ENCODE measurements at places on chromosomes 16 and 17.

DNA sequence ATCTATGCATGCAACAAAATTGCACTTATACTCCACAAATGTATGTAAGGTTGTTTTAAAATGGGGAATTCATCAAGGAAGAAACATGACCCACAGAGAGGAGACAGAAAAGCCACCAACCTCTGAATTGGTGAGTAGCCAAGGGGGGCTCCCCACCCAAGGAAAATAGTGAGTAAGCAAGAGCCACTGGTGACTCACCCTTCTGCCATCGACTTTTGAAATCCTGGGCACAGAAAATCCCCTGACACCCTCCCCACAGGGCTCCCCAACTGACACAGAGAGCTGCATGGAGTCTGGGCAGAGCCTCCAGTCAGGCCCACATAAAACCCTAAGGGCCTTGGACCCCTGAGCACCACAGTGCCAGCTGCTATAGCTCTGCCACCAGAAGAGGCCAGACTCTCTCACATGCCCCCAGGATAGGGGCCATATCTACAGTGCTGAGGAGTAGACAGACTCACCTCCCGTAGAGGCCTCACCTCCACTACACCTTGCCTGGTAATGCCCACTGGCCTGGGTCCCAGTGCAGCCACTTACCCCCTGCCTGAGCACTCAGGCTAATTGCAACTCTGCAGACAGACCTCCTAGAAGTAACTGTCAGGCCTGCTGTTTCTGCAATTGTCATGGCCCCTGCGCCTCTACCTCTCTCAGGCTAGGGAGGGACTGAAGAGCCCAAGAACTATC, 244.7 kb upstream of the WSB1 start:
- DNase-seq = peak; percentile 87

DNA sequence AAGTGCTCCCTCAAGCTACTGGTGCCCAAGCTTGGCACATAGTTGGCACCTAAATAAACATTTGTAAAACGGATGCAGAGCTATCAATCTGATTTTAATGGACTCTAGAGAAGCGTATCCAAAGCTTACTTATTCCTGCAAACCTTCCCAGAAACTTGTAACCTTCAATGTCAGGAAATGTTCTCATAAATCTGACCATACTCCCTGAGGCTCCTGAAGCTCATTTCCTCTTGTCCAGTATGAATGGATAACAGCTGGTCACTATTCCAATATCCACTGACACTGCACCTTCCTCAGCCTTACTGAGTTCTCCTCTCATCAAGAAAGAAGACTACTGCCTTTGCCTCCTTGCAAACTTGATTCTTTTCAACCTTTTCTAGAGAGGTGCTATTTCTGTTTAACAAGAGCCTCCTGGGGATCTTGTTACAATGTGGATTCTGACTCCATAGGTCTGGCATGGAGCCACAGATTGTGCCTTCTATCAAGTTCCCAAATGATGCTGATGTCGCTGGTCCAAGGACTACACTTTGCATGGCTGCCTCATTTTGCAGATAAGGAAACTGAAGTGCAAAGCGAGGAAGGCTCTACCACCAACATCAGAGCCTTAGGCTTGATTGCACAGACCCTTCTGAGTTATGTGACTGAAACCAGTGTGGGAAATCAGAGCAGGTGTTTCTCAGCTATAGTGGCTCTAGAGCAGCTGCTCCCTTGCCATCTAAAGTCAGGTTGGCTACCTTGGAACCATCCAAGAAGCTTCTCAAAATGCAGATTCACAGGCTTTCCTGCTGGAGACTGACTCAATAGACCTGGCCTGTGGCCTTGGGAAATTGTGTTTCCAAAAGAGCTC, 377.8 kb downstream of the SOX9 start:
- DNase-seq = no peak

DNA sequence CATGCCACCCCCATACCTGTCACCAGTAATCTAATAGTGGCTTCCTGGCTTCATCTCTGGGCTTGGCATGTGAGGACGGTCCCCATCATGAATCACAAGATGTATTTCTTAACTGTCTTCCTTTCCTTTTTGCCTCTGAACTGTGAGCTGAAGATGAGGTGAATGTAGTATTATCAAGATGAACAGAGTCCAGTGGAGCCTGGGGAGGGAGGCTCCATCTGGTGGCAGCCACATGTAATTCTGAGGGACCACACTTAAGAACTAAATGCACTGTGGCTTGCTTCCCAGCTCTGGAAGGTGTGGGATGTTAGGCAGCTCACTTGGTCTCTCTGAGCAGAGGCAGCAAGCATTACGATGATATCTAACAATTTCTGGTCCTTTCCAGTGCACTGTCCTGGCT, 354.9 kb upstream of the ASIC2 start:
- DNase-seq = peak; percentile 19

DNA sequence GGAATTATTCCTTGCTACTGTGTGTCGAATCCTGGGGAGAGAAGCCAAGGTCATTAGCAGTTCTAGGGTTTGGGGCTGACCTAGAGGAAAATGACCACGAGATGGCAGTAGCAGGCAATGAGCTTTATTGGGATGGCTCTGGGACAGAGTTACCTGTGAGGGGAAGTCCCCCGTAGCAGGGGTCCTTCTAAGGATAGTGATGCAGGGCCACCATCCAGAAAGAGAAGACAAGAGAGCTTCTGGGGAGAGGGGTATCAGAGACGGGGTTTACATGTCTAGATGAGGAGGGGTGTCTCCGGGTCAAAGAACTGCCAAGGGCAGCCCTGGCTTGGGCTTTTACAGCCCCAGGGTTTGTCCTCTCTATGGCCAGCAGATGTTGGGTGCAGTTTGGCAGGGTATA, 6.4 kb upstream of the GGT6 start:
- peak; percentile 70 for DNase-seq

GRCh38 chr16:65497571-65497970, 375.7 kb upstream of the CDH11 start:
- no peak for DNase-seq

DNA sequence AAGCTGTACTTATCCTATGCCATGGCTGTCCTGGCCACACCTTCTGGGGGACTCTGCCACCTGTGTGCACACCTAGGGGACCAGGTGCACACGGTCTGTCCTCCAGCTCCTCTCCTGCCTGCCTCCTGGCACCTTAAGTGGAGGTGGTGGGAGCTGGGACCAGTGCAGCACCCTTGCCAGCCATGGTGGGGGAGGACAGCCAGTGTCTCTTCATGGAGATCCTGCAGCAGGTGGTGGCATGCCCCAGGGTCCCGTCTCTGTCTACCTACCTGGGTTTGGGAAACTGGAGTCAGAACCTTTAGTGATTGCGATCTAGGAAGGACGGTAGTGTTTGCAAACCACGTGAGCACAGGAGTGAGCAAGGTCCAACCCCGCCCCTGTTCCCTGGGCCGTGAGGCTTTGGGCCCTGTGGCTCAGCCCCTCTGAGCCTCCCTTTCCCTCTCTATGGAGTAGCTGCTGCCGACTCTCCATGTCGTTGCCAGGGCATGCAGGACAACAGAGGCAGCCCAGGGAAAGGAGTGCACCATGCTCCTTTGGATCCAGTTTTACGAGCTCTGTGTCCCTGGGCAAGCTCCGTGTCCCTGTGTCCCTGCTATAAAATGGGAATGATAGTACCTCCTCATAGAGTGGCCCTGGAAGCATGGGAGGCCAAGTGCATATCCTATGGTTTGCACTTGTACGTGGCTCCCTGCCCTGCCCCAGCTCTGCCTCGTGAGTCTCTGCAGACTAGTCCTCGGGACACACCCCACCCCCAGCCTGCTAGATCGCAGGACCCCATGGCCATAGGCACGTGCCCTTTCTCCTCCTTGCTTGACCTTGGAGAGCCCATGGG, 7.1 kb downstream of the ADGRG1 start:
- no peak for DNase-seq

GRCh38 chr17:50679008-50679544, 28.6 kb downstream of the ANKRD40 start:
- DNase-seq = no peak

DNA sequence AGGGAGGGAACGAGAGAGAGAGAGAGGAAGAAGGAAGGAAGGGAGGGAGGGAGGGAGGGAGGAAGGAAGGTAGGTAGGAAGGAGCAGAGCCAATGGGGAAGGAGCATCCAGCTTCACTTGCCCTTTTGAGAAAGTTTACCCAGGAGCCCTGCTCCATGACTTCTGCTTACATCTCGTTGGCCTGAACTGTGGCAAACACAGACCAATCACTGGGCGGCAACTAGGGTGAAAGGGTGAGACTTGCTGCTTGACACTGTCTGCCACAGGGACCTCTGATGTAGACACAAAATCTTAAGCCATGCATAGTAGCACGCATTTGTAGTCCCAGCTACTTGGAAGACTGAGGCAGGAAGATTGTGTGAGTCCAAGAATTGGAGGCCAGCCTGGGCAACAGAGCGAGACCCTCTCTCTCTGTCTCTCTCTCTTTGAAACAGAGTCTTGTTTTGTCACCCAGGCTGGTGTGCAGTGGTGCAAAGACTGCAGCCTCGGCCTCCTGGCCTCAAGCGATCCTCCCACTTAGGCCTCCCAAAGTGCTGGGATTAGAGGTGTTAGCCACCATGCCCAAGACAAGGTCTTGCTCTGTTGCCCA, 19.5 kb upstream of the TUBG2 start:
- no peak for DNase-seq

DNA sequence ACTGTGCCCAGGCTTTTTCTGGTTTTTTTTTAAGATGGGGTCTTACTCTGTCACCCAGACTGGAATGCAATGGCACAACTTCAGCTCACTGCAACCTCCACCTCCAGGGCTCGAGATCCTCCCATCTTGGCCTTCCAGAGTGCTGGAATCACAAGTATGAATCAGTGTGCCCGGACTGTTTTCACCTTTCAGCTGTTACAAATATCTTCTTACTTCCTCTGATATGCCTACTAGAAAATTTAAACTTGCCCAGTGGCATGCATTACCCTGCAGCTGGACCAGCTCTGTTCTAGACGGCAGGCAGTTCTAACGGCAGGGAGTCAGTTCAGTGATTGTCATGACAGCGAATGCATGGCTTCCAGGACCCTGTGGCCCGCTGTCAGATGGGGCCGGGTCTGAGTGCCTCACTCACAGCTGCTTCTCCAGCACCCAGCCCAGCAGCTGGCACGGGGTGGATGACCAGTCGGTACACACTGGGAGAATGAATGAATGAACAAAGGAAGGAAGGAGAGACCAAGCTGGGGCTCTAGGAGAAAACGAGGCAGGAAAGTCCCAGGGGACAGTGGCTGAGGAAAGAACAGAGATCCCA, 28.0 kb upstream of the LITAF start:
- DNase-seq = peak; percentile 18

DNA sequence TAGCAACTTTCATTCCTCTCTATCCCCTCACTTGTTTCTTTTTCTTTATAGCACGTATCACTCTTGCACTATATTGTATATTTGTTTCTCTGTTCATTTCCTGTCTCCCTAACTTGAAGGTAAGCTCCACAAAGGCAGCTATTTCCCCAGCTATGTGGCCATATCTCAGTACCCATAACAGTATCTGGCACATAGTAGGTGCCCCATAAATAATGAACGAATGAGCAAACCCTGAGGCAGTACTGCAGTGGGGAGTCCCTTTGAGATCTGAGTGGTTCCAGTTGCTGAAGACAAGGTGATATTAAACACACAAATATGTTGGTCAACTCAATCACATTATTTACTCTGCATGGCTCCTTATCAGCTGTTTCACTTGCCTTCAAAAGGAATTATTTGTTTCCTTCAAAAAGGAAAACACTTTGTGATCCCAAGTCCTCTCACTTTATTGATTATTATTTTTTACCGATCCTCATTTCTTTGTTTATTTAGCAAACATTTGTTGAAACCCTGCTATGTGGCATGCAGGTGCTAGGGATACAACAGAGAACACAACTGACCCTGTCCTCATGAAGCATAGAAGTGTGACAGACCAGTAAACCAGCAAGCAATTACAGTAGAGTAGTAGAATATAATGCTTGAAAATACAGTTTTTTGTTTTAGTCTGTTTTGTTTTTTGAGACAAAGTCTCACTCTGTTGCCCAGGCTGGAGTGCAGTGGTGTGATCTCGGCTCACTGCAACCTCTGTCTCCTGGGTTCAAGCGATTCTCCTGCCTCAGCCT, 5.7 kb upstream of the ADAP2 start:
- DNase-seq = no peak

DNA sequence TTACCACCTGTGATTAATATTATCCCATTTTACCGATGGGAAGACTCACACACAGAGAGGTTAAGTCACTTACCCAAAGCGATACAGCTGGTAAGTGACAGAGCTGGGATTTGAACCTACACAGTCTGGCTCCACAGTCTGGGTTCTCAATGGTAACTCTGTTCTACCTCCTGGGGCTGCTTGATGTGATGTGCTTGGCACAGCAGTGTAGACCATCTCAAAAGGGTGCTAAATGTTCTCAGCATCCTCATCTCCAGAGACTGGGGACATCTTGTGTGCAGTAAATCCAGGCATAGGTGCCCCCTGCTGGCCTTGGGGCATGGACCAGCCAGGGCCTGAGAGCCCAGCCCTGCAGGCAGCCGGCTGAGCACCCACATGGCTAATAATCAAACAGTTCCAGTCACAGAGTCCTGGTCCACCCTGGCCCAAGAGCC, 15.4 kb upstream of the KATNB1 start:
- DNase-seq = peak; percentile 50

DNA sequence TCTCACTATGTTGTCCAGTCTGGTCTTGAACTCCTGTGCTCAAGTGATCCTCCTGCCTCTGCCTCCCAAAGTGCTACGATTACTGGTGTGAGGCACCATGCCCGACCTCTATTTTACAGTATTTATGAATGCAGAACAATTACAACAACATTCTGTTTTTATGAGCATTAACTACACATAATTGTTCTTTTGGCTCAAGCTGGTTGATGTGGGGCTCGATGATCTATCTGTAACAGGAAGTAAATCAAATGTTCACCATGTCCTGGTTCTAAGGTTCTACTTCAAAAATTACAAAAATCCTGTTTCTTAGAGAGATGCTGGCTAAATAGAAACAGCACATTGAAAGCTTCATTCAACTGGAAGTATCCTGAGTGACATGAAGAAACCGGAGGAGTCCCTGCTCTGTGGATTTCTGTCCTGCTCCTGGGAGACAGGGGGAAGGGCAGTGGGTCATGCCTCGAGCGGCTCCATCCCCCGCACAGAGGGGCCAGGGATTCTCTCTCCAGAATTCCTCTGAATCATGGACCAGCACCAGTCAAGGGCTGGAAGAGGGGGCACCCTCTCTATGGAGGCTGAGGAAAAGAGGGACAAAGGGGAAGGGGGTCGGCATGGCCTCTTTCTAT, 31.5 kb downstream of the FA2H start:
- DNase-seq = no peak

- DNase-seq = no peak
Measured at GRCh38 chr16:74888232-74888862, 96.6 kb downstream of the WDR59 start.
